ENCODE measurements at places on chromosomes 13 and 19.

- no peak for DNase-seq
Observed at GRCh38 chr13:67932991-67933390, 702.9 kb upstream of the PCDH9 start.

DNA sequence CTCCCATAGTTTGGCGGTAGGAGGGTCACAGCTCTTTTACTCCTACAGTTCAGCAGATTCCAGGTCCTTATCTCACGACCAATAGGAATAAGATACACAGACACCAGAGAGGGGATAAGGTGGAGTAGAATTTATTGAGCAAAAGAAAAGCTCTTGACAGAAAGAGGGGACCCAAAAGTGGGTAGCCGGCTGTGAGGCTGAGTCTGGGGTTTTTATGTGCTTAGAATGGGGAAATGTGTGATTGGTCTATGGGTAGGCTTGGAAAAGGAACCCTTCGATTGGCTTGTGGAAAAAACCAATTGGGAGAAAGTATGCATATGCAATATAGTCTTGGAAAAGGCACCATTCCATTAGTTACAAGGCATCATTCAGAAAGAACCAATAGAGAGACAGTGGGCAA lies 1356.9 kb upstream of the SPRY2 start:
- DNase-seq, result no peak

DNA sequence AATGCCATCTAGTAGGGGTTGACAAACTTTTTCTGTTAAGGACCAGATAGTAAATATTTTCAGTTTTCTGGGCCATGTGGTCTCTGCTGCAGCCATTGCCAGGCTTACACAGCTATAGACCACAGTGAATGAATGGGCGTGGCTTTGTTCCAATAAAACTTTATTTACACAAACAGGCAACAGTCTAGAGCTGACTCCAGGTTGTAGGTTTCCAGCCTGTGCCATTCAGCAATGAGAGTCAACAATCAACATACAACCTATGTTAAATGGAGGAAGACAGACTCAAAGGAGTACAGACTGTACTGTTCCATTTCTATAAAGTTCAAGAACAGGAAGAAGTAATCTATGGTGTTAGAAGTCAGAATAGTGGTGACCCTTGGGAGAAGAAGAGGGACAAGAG lies 15.2 kb upstream of the IZUMO2 start:
- no peak for DNase-seq

- peak; percentile 17 for DNase-seq
Observed at GRCh38 chr19:1690699-1691307, 38.4 kb upstream of the TCF3 start.

DNA sequence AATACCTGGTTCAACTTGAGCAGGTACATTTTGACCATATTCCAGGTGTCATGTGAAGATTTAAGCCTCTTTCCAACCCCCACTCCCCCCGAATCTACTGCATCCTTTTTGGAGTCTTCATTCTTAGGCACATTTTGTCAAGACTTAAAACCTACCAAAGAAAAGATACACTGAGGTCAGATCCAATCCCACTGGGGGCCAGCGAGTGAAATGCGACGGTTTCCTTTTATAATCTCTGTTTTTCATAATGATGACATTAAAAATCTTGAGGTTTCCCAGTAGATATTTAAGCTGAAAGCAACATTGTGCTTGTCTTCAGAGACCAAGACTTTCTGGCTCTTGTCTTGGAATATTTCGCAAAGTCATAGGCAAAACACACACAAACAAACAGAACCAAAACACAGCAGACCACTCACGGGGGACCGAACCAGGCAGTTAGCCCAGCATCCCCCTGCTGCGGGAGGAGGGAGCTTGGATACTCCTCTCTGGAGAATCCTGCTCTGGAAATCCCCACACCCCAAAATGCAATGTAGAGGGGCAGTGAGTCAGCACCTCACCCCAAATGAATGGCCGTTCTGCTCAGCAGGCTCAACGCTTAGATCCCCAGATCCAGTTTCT lies 506 bp upstream of the GAS6 start:
- DNase-seq, result no peak

DNA sequence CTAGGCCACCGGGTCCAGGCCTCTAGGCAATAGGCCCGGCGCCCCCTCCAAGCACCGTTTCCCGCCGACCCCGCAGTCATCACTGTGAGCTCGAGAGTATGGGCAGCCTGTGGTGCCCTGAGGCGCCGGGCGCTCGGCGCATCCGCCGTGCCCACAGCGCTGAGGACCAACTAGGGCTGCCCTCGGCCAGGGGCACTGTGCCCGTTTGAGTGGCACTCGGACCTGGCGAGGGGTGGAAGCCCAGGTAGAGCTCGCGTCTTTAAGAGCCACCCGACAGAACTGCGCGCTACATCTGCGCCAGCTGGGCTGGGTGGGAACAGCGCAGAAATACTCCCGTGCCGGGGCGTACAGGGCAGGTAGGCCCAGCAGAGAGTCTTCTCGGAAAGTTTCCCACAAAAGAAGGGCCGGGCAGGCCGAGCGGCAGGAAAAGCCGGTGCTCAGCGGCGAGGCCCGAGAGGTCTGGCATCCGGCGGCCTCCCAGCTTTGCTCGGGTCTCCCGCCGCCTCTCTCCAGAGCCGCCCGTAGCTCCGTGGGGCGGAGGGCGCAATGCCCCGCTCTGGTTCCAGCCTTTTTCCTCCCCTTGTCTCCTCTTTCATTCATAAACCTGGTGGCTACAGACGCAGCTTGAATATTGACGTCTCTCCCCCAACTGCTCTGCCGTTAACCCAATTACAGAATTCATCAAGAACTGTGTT lies 5.4 kb upstream of the SOX1 start:
- no peak for DNase-seq

DNA sequence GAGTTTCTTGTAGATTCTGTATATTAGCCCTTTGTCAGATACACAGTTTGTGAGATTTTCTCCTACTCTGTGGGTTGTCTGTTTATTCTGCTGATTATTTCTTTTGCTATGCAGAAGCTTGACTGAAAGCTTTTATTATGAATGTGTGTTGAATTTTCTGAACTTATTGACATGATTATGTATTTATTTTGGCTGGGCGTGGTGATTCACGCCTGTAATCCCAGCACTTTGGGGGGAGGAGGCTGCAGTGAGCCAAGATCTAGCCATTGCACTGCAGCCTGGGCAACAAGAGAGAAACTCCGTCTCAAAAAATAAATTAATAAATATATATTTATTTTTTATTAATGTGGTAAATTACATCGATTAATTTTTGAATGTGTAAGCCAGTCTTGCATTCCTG lies 78.9 kb downstream of the DNAJC15 start:
- no peak for DNase-seq

GRCh38 chr19:33606556-33606955 lies 15.2 kb upstream of the CHST8 start:
- no peak for DNase-seq

- DNase-seq, result no peak
Observed at GRCh38 chr19:41398050-41398418, 416 bp downstream of the BCKDHA start.

DNA sequence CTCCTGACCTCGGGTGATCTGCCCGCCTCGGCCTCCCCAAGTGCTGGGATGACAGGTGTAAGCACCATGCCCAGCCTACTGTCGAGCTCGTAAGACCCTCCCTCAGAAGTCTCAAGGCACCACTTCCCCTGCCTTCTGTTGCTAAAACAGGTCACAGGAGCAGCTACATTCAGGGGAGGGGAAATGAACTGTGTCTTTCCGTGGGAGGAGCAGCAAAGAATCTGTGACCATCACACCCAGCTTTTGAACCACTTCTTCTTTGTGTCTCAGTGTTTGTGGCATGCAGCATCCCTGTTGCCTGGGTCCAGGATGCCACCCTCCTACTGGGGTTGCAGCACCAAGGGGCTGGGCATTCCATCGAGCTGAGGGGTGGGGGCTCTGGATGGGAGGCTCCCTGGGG lies 7.7 kb upstream of the CSNK1G2 start:
- DNase-seq, result no peak

- no peak for DNase-seq
Observed at GRCh38 chr13:71148396-71148795, 718.6 kb downstream of the DACH1 start.

DNA sequence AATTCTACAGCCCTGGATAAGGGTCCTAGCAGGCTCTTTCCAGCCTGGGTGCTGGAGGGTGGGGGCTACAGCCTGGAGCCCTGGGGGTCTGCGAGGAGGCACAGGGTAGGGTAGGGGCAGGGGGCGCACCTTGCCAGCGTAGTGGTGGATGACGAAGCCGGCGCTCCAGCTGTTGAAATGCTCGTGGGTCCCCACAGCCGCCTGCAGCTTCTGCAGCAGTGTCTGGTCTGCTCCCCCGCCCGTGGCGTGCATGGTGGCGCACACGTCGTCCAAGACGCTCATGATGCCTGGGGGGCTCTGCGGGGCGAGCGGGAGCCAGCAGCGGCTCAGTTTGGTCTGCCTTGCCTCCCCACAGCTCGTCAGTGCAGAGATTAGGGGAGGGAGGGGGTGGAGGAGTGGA lies 30.2 kb upstream of the ZNF414 start:
- no peak for DNase-seq

GRCh38 chr13:77898097-77898496 lies 20.5 kb downstream of the EDNRB start:
- DNase-seq, result no peak

- DNase-seq, result peak; percentile 97
Observed at GRCh38 chr19:19061506-19061905, 2.3 kb upstream of the SLC25A42 start.

GRCh38 chr13:26019881-26020870 lies 31.6 kb downstream of the SHISA2 start:
- peak; percentile 13 for DNase-seq

- DNase-seq, result no peak
Observed at GRCh38 chr13:105008604-105009003, 1526.9 kb downstream of the EFNB2 start.

DNA sequence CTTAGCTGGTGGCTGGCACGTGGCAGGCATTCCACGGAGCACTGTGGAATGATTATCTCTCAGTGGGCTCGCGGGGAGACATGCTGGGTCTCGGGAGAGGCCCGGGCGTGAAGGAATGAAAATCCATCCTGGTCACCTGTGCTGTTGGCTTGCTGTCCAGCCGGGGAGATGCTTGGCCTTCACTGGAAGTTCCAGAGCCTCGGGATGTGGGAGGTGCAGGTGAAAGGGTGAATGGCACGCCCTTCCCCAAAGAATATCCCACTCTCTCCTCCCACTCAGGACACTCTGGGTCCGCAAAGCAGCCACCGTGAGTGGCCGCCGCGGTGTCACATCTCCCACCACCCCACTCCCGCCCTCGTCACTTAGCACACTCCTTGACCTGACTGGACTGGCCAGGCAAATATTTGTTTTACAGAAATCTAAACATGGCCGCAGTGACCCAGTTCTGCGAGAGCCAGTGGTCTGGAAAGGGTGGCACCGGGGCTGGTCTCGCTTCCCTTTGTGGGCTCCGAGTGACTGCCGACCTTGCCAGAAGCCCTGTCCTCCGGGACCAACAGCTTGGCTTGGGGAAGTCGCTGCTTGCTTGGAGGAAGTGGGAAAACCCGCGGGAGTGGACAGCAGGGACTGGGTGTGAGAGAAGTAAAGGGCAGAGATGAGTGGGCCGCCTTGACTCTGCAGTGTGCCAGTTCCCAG lies 8.0 kb downstream of the DPP9 start:
- DNase-seq, result no peak

- DNase-seq, result no peak
Observed at GRCh38 chr19:3673506-3674439, 26.5 kb downstream of the PIP5K1C start.

- no peak for DNase-seq
Observed at GRCh38 chr13:49833402-49833801, 40.9 kb upstream of the KPNA3 start.

- DNase-seq, result peak; percentile 67
Observed at GRCh38 chr13:109162248-109163036, 533.0 kb downstream of the MYO16 start.

DNA sequence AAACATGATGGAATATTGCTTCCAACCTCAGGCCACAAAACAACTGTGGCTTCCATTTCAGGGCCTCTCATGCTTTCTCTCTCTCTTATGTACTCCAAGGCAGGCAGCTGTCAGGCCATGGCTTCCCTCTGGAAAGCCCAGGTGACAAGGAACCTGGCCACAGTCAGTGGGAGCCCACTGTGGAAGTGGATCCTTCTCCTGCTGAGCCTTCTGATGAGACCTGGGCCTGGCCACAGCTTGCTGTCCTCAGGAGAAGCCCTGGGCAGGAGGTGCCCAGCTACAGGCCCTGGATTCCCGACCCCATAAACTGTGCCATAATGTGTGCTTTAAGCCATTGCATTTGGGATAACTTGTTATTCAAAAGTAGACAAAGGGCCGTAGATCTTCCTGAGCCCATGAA lies 71.2 kb downstream of the SPACA7 start:
- DNase-seq, result no peak

DNA sequence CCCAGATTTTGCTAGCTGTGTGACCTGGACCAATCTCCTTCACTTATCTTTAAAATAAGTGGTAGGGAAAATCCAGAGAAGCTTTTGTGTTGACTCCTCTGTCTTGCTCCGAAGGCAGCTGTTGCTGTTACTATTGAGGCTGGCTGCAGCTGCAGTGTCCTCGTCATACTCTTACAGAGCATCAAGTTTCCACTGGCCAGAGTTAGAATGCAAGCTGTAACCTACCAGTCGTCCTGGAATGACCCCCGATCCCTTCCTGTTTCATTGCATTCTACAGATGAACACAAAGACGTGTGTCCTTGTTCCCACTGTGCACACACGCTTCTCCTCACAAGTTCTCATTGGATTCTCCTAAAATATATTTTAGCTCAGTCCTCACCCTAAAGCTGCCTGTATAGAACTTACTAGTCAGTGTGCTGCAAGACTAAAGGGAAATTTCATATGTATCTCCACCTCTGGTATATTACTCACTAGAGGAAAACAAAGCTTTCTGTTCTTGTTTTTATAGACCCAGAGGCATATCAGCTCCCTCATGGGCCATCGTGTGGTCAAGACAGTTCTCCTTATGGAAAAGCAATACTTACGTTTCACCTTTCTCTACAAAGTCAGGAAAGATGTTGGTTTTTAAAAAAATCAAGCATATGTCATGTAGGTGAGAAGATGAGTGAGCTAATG lies 589.8 kb downstream of the LMO7 start:
- DNase-seq, result peak; percentile 23

- no peak for DNase-seq
Observed at GRCh38 chr13:53310786-53311185, 282.2 kb downstream of the OLFM4 start.

- no peak for DNase-seq
Observed at GRCh38 chr19:49110567-49110966, 3.6 kb upstream of the LIN7B start.

- DNase-seq, result no peak
Observed at GRCh38 chr19:8261347-8261746, 46.8 kb downstream of the CD320 start.

GRCh38 chr19:18437491-18438330 lies at the start of gene ISYNA1:
Gene ISYNA1 (minus strand): TSS chr19:18438133. CDS start chr19:18437979, 154 bp downstream.
- peak; percentile 28 for DNase-seq

GRCh38 chr19:55076321-55076720 lies 652 bp downstream of the EPS8L1 start:
- DNase-seq, result no peak

DNA sequence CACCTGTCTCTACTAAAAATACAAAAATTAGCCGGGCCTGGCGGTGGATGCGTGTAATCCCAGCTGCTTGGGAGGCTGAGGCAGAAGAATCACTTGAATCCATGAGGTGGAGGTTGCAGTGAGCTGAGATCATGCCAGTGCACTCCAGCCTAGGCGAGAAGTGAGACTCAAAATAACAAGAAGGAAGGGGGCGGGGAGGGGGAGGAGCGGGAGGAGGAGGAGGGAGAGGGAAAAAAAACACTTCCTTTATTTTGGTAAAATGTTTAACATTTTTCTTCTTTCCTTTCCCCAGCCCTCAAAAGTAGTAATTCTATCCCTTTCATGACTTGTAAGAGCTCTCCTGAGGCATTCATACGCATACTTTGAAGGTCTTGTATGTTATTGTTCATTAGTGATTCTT lies 44.3 kb downstream of the SPRY2 start:
- no peak for DNase-seq
